Kasumi-1 (cell line): ENCODE measurements at places on chromosomes 12 and 14.

- DNase-seq = no peak
These were observed 315.1 kb upstream of the PRKD1 start for GRCh38 chr14:30242744-30243143.

GRCh38 chr12:8453796-8454195 is 2.0 kb upstream of the CLEC6A start:
- DNase-seq = no peak

DNA sequence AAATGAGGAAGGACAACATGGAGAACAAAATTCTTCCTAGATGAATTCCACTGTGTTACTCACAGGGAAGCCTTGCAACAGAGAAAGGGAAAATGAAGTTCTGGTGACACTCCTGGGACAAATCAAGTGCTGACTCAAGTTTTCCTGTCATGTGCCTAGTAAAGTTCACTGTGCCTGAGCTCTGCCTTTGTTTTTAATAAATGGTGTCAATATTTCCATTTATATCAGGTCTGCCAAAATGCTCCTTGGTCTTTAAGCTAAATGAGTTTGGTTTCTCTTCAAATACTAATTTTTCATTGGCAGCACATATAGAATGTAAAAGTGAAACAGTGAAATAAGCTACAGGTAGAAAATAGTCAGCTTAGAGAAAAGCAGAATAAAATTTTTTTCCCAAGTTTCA is 33.0 kb downstream of the HIGD1C start:
- DNase-seq = no peak

DNA sequence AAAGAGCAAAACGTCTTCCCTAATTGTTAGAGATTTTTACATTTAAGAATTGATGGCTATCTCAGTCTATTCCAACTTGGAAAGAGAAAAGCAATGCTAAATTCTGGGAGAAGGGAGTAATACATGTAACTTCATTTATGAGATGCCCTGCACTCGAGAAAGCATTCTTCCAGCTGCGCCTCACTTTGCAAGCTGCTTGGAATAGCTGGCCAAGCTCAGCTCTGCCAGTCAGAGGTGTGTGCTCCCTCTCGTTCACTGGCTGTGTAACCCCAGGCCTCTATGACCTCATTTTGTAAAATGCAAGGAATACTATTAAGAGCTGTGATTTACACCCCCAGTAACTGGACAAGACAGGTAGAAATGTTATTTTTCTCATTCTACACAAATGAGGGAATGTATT is 79.1 kb downstream of the OTX2 start:
- DNase-seq = no peak

DNA sequence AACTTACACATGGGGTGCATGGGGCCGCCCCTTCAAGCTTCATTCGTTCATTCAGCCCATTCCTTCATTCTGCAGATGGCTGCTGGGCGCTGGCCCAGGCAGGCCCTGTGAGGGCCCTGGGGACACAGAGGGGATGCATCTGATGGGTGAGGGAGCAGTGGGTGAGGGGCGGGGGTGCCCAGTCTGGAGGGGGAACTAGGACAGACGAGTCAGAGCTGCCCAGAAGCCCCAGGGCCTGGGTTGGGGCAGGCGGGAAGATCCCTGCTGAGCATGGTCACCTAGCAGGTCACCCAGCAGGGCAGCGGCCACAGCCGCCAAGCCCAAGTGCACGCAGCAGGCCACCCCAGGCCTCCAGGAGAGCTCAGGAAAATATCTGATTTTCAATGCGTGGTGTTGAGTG is 14.1 kb downstream of the TRMT61A start:
- no peak for DNase-seq

DNA sequence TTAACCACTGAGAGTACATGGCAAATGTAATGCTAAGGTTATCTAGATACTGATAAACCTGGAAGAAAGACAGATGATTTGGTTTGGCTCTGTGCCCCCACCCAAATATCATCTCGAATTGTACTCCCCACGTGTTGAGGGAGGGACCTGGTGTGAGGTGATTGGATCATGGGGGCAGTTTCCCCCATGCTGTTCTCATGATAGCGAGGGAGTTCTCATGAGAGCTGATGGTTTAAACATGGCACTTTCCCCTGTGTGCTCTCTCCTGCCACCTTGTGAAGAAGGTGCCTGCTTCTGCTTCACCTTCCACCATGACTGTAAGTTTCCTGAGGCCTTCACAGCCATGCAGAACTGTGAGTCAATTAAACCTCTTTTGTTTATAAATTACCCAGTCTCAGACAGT is 14.2 kb downstream of the NOXRED1 start:
- peak; percentile 3 for DNase-seq

- no peak for DNase-seq
These were observed 13.4 kb upstream of the PPP1R1A start for GRCh38 chr12:54601841-54602240.

DNA sequence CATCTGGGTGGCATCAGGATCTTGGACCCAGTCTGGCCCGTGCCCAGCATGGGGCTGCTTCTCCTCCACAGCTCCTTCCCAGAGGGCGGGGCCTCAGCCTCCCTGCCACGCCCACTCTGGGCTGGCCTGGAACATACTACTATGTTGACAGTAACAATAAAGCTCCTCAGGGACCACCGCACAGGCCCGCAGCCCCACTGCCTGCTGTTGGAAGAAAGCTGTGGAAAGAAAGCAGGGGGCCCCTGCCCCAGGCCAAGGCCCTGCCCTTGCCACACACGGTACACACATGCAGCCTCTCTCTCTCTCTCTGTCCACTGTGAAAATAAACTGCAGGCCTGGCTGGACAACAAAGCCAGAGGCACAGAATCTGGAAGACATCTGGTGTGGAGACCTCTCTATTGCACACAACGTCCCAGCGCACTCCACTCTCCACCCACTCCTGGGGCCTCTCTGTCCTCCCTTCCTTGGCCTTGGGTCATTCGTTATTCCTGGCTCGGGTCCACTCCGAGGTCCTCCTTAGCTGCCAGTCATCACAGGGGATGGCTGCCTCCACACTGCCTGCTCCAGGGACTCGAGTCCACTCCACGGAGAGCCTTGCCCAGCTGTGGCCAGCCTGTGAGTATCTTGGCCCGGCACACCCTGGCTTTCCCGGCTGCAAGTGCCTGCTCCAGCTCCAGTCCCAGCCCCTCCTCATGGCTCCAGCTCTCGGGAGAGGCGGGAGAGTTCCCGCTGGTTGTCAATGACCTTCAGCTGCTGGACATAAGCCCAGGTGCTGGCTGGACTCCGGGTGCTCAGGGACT is 11.8 kb upstream of the ENDOU start:
- no peak for DNase-seq

- DNase-seq = peak; percentile 21
These were observed 3.6 kb downstream of the VDR start for GRCh38 chr12:47901063-47901717.

- peak; percentile 17 for DNase-seq
These were observed 363.4 kb upstream of the PDE3A start for GRCh38 chr12:20004952-20005351.
